Activated CD8-positive, alpha-beta T cell treated with anti-CD3 and anti-CD28 coated beads for 36 hours (primary cell): ENCODE measurements at places on chromosomes 16 and 17. TPM values are rescaled to one million over a fixed set of nuclear protein-coding genes. Genes with fewer than 3 reads are reported as not detected.

GRCh38 chr17:50916708-50917417 lies 50.7 kb upstream of the TOB1 start:
- H3K27me3 ChIP-seq, result no peaks in the 10 kb centered on the region
- H3K4me1 ChIP-seq, result peaks cover 61% of the 10 kb centered on the region
- H3K27ac ChIP-seq, result peak overlapping the region; percentile 49

The CEP95 gene
- total RNA-seq, result 45.2 TPM

GRCh38 chr17:74846621-74847020 lies 13.1 kb downstream of the GRIN2C start:
- no peak overlapping the region for H3K27ac ChIP-seq
- no peak overlapping the region for H3K4me3 ChIP-seq
- H3K4me1 ChIP-seq, result peaks cover 3% of the 10 kb centered on the region
- peaks cover 2% of the 10 kb centered on the region for H3K36me3 ChIP-seq
- H3K27me3 ChIP-seq, result peaks cover 18% of the 10 kb centered on the region
- DNase-seq, result no peak

DNA sequence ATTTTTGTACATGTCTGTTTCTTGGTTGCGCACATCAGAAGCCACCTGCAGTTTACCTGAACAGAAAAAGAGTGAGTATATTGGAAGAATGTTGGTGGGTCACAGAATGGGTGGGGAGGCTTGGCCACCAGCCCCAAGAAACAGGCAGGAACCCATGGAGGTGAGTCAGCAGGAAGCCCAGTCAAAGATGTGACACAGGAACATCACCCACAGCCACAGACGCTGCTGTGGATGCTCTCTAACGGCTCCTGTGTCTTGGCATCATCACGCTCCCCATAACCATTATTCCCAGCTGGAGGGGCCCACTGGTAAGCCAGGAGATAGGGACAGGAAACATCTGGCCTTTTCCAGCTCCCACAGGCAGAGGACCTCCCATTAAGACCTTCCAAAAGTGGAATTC lies 94.0 kb upstream of the WSB1 start:
- no peak for DNase-seq
- H3K4me1 ChIP-seq, result no peaks in the 10 kb centered on the region
- H3K27ac ChIP-seq, result no peak overlapping the region
- H3K36me3 ChIP-seq, result no peaks in the 10 kb centered on the region
- no peak overlapping the region for H3K4me3 ChIP-seq

GRCh38 chr16:51049678-51050376 lies 101.2 kb downstream of the SALL1 start:
- H3K27ac ChIP-seq, result no peak overlapping the region
- no peaks in the 10 kb centered on the region for H3K36me3 ChIP-seq
- DNase-seq, result no peak
- no peak overlapping the region for H3K4me3 ChIP-seq

The CES5A gene
- not detected for total RNA-seq

DNA sequence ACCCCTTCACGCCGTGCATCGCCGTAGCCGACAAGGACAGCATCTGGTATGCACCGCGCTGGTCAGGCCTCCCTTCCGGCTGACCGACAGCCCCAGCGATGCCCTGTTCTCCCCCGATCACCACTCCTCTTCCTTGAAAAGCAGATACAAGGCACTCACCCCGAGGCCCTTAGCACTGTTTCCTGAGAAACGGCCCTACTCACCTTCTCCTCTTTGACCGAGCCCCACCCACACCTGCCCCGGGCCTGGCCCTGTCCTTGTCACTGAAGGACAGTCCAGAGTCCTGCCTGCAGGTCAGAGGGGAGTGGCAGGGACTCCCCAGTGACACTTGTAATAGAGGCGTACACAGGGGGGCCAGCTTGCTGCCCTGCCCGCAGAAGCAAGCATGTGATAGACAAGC lies 45.9 kb upstream of the CHMP6 start:
- H3K4me3 ChIP-seq, result no peak overlapping the region
- H3K27ac ChIP-seq, result no peak overlapping the region
- no peaks in the 10 kb centered on the region for H3K27me3 ChIP-seq
- H3K4me1 ChIP-seq, result no peaks in the 10 kb centered on the region

The CSF3 gene
- not detected for total RNA-seq

DNA sequence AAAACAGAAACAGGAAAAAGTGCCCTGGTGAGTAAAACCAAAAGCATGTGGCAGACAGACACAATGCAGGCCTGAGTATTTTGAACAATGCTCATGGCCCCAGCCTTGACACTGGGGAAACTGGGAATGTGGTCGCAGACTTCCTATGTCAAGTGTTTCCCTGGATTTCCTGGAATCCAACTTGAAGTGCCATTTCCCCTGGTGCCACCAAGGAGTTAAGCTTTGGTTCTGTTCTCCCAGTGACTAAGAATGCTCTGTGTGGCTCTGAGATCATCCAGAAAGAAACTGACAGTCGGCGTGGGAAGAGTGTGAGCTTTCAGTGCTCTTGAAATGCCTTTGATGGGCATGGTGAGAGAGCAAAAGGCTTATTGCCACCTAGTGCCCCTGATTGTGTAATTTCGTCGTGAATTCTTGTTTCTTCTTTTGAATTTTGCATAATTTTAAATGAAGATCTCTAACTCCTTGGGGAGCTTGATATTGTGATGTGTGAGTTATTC lies 96.0 kb downstream of the YPEL2 start:
- H3K4me3 ChIP-seq, result no peak overlapping the region
- no peaks in the 10 kb centered on the region for H3K36me3 ChIP-seq
- peak; percentile 84 for DNase-seq
- H3K27ac ChIP-seq, result peak overlapping the region; percentile 9
- H3K4me1 ChIP-seq, result peaks cover 20% of the 10 kb centered on the region

The SYT17 gene
- total RNA-seq, result 0.59 TPM

The RNF112 gene
- total RNA-seq, result 0.63 TPM

DNA sequence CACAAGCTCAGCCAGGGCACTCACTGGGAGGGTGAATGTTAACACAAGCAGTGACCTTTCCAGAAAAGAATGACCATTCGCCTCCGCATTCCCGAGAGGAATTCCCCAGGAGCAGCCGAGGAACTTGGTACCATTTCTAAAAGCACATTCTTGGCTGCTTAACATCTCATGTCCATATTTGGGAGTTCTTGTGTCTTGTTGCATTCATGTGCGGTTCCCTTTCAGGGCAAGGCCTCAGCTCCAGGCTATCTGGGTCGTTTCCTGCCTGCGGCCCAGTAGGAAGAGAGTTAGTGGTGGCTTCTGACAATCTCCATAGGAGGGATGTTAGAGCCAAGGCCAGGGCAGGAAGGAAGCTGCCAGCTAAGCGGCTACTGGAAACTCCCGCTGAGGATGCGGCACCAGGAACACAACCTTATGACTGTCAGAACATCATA lies 27.8 kb upstream of the MEAK7 start:
- H3K36me3 ChIP-seq, result peaks cover 18% of the 10 kb centered on the region
- no peak overlapping the region for H3K27ac ChIP-seq
- no peaks in the 10 kb centered on the region for H3K27me3 ChIP-seq

DNA sequence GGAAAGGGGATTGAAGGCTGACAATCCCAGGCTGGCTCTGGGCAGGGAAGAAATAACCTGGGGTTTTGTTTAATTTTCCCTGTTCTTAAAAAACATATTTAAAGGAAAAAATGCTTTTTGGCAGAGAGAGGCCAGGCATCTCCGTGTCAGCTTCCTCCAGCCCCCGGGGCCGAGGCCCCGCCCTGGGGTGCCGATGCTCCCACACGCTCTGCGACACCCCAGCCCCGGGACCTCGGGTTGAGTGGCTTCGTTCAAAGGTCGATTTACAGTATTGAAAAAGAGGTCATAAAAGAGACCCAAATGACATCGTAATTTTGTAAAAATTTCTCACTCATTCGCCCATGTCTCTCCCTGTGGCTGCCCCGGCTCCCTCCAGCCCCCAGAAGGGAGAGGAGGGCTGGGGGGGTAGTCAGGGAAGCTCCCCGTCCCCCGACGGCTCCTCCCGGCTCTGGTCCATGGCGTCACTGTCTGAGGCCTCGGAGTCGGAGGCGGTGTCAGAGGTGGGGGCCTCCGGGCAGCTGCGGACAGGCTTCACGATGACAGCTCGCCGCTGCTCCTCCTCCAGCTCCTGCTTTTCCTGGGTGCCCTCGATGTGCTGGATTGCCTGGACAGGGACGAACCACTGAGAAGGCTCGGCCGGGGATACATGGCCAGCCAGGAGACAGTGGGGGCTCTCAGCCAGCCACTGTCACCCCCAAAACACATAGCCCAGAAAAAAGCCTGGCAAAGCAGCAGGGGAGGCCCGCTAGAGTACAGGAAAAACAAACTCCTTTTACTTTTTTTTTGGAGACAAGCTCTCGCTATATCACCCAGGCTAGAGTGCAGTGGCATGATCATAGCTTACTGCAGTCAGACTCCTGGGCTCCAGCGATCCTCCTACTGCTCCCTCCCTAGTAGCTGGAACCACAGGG lies 14.9 kb downstream of the TFAP4 start:
- H3K27ac ChIP-seq, result no peak overlapping the region
- no peak for DNase-seq
- no peak overlapping the region for H3K4me3 ChIP-seq
- H3K36me3 ChIP-seq, result peaks cover 29% of the 10 kb centered on the region
- peaks cover 3% of the 10 kb centered on the region for H3K4me1 ChIP-seq

The CD300H gene
- total RNA-seq, result not detected

The G6PC1 gene
- not detected for total RNA-seq
